ENCODE measurements at places on chromosomes 4 and X.

GRCh38 chrX:18548996-18549395 lies 122.9 kb downstream of the RS1 start:
- no peak for DNase-seq

- no peak for DNase-seq
Observed at GRCh38 chr4:55258152-55258865, 87.7 kb upstream of the SRD5A3 start.

- no peak for DNase-seq
Observed at GRCh38 chr4:152512483-152512882, 23.4 kb downstream of the FBXW7 start.

DNA sequence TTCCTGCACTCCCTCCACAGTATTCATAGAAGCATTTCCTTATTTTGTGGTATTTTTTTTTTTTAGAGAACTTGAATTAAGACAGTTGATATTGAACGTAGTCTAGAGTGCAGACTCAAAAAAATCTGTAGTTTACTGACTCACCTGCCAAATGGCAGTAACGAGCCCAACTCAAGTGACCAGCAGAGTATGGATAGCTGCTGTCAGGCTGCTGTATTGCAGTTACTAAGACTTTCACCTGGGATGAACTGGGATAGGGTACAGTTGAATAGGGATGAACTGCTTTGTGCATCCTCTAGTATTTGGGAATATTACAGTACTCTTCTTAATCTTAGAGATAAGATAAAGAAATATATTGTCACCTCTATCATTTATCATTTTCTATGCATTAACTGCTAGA lies 7.0 kb upstream of the SLC7A11 start:
- DNase-seq, result no peak

Measured in GDM1 (cell line).